ENCODE measurements at places on chromosomes 1 and 21. TPM values are rescaled to one million over a fixed set of nuclear protein-coding genes. Genes with fewer than 3 reads are reported as not detected.
A peak's percentile ranks its signal among the peaks of the same experiment; 100 is the strongest.

DNA sequence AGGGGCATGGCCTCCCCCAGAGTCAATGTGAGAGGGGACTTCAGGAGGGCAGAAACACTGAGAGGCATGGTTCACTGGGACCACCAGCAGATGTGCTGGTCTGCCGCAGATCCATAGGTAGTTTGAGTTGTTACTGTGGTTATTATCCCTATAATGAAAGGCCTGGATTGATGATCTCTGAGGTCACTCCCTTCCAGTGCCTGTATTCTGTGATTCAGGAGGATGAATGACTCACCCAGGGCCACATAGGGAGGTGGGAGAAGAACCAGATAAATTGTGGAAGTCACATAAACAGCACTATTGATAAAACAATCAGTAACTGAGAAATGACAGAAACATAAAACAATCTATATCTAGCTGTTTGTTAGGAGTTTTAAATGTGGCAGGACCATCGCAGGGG, 22.7 kb upstream of the ACTL8 start:
- DNase-seq, result peak; percentile 87

GRCh38 chr1:97364086-97364485, 556.7 kb downstream of the DPYD start:
- peak; percentile 77 for DNase-seq

DNA sequence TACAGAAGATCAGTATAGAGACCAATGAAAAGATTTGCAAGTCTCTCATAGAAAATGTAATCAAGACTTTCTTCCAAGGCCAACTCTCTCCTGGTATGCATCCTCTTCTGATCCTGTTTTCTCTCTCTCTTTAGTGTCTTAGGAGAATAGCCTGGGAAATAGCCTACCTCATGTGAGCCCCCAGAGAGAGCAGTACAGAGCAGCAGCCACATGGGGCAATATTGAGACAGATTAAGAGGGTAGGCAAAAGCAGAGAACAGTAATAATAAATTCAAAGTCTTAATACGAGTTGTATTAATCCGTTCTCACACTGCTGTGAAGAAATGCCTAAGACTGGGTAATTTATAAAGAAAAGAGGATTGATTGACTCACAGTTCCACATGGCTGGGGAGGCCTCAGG, 61.4 kb downstream of the RNASEL start:
- DNase-seq, result no peak

DNA sequence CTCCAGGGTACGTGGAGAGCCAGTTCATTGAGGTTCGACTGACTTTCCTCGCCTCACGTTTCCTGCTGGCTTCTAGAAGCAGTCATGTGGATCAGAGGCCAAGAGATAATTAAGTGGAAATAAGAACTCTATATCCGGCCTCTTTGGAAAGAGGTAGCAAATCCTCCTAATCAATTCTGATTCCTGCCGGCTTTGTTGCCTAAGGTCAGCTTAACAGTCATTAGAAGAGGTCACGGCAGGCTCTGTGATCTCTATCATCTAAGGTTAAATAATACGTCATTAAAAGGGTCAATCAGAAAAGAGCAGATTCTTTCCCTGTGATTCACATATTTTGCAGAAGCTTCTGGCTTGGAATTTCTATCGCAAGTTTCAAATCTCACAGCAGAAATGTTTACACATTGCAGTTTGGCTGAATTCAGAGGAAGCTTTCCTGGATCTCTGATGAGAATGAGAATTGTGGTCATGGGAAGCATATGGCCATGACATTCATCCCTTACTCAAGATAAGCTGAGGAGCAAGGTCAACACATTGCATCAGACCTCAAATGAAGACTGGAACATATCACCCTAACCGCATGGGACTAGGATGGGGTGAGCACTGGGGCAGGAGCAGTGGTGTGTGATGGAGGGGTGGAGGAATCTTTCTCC, 189.4 kb downstream of the PBX1 start:
- peak; percentile 89 for DNase-seq

- no peak for DNase-seq
These were observed 39.6 kb downstream of the RSPH1 start for GRCh38 chr21:42456457-42456856.

GRCh38 chr1:182111496-182111895, 50.0 kb upstream of the ZNF648 start:
- no peak for DNase-seq

- DNase-seq, result no peak
These were observed 250.0 kb downstream of the TPR start for GRCh38 chr1:186125035-186125434.

DNA sequence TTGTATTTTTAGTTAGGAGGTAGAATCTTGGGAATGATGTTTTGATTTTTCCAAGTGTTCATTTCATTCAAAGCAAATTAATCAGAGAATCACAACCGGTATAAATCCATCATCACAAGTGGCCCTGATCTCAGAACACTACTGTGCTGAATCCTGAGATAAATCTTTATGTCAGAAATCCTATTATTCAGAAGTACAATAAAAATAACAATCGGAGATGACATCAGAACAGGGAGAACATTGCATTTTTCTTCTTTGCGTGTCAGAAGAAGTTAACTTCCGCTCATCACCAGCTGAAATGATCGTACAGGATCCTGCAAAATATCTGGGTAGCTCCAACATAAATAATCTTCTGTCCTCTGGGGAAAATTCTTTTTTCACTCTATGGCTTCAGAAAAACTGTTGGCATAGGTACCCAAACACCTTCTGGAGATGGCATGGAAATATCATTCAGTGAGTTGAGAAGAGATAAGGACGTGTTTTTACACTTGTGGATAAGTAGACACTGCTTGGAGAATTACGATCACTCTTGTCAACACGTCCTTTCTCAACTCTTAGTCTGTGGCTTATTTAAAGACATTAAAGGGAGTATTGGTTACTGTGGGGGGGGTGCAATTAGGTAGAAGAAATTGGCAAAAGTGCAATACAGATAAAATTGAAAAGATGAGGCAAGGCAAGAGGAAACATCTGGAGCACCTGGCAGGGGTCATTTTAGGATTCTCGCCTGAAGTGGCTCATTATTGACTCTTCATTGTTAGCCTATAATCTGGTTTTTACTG, 46.9 kb upstream of the SMYD2 start:
- no peak for DNase-seq

- DNase-seq, result no peak
These were observed 303.6 kb downstream of the LMX1A start for GRCh38 chr1:165052936-165053335.

- DNase-seq, result no peak
These were observed 100.5 kb upstream of the S1PR1 start for GRCh38 chr1:101136271-101136670.

GRCh38 chr1:16126743-16127515, 28.9 kb downstream of the EPHA2 start:
- DNase-seq, result no peak

- no peak for DNase-seq
These were observed 70.4 kb upstream of the IPO9 start for GRCh38 chr1:201758499-201759050.

DNA sequence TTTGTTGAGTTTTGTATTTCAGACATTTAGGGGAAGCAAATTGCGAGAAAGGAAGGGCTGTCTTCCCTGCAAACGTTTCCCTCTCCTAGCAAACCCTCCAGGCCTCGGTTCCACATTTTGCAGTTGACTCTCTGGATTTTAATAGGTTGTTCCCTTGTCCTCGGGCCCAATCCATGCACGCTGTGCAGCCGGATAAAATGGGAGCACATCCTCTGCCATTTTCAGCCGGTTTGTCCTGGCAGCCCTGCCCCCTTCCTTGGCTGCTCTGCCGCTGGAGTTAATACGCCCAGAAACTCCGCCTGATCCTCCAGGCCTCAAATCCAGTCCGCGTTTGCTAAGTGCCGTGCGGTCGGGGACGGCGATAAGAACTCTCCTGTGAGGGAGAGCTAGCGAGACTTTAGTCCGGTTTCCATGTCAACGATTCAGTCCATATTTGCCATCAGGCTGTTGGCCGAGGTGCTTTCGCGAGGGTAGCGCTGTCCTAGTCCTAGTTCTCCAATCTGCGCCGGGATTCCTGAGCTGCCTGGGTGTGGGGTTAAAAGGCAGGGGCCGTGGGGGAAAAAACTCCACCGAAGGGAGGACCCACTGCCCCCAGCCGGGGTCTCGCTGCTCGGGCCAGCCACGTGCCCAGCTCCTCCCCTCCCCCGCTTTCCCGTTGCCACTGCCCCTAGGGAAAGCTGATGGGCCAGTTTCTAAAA, 2.9 kb upstream of the ARID1A start:
- DNase-seq, result peak; percentile 99

DNA sequence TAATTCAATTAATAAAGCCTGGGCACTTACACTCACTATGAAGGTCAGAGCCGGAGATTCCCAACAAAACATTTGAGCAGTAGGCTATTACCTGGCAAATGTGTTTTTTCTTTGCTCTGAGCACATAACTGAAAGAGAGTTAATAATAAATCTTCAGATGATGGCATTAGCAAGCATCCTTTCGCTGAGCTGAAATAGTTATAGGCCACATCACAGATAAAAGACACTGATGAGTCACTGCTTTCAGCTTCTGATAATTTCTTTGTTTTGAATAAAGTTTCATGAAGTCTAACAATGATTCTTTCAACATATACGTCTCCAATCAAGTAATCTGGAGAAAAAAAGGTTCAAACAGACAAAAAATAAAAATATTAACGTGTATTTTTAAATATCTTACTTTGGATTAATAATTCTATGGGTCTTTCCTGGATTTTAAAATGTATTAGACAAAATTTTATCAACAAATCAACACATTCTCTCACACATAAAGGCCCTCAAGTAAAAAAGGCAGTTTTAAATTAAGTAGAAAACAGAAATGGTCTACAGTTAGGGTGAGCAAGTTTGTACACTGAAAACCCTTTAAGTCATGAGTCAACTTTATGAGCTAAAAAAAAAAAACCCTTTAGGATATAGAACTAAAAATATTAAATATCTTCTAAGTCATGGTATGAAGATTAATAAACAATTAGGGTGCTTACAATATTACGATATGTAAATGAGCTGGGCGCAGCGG, 33.1 kb downstream of the LTN1 start:
- peak; percentile 88 for DNase-seq

DNA sequence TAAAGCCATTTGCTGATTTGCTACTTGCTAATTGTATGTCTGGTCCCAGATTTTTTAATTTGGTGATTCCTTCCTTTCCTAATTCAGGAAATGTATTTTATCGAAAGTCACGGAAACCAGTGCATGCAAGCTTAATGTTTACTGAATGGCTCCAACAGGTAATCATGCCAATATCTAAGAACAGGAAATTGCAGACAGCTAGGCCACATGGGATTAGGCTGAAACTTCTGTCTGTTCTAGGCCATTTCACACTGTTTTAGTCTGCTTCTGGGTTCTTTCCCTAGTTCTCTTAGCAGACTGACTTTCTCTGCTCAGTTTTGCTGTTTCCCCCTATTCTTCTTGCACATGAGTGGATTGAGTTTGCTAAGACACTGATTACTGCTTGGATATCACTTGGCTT, 111.4 kb downstream of the NTNG1 start:
- no peak for DNase-seq

DNA sequence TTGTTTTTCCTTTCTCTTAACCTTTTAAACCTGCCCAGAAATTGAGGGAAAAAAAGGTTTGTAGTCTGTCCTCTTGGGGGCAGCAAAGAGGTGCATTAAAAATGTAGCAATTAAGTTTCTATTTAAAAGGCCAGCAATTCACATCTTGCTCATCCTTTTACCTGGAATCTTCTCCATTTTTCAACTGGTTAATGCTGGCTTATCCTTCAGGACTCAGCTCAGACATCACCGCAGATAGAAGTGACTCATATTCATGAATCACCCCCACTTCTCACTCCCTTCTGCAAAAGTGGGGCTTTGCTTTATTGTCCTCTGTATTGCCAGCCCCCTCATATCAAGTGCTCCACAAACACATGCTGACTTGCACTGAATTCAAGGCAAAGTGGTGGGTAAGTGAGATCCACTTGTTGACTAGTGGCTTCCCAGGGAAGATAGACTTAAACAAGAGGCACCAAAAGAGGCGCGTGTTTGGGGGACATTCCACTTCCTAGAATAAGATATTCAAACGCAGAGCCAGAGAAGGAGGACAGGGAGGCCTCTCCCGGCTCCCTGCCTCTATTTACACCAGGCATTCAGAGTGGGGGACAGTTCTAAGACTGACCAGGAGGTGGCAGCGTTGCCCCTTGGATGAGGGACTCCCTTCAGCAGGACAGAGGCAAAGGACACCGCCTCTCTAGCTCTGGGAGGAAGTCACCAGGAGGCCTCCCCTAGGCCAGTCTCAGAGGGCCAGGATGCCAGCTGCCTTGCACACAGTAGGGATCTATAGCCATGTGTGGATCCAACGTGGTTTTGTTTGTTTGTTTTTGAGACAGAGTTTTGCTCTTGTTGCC, 23.2 kb upstream of the ZNF648 start:
- DNase-seq, result peak; percentile 79

GRCh38 chr21:44767834-44768831, 33.5 kb downstream of the UBE2G2 start:
- no peak for DNase-seq

- DNase-seq, result peak; percentile 98
These were observed 19.8 kb upstream of the UAP1 start for GRCh38 chr1:162541619-162542141.

The OR2L5 gene
- polyA plus RNA-seq, result not detected

The TOE1 gene
- polyA plus RNA-seq, result 8.2 TPM

The CASQ2 gene
- not detected for polyA plus RNA-seq

The SPATA17 gene
- 1.3 TPM for polyA plus RNA-seq

The C1orf53 gene
- 39.8 TPM for polyA plus RNA-seq
